ENCODE measurements at places on chromosomes 16 and 17.

DNA sequence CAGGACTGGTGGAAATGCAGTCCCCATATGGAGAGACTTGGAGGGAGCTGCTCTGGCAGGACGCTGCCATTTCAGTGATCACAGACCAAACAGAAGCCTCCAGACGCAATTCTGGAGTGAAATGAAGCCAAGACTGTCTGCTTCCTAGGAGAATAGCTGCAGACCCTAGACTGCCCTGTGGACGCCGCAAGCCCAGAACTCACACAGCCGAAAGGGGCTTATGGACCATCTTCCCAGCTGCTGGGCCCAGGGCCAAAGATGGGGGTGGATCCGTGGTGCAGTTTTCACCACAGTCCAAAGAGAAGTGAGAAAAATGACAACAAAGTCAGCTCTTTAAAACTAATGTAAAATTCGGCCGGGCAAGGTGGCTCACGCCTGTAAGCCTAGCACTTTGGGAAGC lies 165.7 kb downstream of the CBLN1 start:
- DNase-seq, result no peak

DNA sequence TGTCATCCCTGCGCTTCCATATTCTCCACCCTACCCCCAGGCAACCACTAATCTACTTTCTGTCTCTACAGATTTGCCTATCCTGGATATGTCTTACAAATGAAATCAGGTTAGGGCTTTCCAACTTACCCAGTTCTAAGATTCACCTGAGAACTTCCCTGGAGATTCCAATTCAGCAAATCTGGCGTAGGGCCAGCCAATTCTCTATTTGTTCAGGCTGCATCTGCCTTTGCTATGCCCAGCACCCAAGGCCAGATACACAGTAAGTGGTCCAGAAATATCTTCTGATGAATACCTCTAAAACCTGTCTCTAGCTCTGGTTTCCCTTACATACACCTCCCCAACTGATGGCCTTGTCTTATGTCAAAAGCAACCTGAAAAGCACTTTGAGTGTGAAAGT lies 10.4 kb upstream of the CTCF start:
- DNase-seq, result no peak

DNA sequence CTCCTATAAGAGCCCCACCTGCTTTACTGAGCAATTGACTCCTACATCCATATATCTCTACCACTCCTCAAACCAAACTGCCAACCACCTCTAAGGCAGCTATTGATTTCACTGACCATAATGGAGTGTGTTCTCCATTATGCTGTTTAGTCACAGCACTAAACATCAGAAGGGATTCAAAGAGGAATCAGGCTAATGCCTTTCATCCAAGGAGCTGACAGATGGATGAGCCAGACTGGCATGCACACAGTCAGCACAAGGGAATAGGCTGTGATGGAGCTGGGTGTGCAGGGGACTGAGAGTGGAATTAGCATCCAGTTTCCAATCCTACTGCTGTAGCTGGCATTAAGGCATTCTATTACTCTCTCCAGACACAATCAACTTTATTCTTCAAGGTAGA lies 88.7 kb upstream of the CCL2 start:
- DNase-seq, result no peak

DNA sequence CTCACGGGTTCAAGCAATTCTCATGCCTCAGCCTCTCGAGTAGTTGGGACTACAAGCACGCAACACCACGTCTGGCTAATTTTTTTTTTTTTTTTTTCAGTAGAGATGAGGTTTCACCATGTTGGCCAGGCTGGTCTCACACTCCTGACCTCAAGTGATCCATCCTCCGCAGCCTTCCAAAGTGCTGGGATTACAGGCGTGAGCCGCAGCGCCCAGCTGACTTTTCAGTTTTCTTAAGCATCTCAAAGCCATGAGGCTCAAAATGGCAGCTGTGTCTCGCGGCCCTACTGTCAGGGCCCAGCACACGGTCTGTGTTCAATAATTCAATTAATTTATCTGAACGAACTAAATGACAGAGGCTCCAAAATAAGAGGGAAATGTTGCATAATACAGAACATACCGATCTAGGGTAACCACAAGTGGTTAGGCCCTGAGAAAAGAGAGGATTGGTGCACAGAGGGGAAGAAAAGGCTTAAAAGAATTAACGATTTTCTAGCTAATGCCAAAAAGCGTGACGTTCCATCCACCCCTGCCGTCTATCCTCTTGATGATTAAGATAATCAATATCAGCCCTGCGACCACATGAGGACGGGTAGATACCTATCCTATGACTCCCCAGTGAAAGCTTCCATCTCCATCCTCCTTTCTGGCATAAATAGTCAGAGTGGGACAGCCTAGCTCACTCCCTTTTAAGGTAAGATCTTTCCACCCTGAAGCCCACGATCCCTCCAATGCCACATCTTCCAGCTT lies 136.9 kb downstream of the SLC39A11 start:
- DNase-seq, result no peak

GRCh38 chr17:80531400-80531799 lies 13.2 kb upstream of the RPTOR start:
- no peak for DNase-seq

GRCh38 chr16:85231959-85232358 lies 119.7 kb upstream of the CIBAR2 start:
- DNase-seq, result no peak

All from activated naive CD4-positive, alpha-beta T cell treated with Interleukin-2 at 50 U/mL for 16 hours (primary cell).